CD4-positive, alpha-beta T cell treated with Interleukin-21 for 1 hour (primary cell): ENCODE measurements at places on chromosomes 7 and 10.

- no peak for DNase-seq
Measured at GRCh38 chr7:2181077-2181854, 51.5 kb downstream of the MAD1L1 start.

DNA sequence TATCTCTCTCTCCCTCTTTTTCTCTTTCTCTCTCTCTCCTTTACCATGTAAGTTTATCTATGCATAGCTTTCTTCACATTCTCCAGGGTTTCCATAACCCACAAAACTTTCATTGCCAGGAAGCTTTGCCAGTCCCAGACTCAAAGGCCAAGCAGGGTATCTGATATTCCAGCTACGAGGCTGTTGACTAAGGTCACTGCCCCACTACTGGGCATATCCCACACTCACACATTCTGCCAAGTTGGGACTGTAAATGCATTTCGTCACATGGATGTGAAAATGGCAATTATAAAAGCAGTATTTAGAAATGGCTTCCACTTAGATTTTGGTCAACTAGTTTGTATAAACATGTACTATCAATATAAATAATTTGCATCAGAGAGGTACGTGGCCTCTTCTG, 43.3 kb upstream of the SEPTIN7 start:
- DNase-seq, result no peak

DNA sequence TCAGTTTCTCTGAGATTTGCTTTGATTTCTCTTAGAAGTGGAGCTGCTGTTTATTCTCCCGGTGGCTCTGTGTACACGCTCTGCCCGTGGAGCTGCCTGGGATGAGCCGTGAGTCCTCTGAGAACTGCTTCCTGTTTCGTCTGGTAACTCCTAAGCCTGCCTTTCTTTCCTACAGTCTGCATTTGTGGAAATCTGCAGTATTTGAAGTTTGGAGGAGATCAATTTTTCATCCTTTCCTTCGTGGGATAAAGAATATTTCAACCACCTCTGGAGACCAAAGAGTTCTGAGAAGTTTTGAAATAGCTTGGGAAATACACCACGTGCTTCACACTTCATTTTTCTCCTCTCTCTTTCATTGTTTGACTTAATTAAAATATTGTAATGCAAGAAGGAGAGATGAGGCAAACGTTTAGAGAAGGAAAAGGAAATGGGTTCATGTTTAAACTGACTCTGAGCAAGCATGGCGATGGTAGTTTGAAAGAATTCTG, 311.9 kb downstream of the LRMDA start:
- DNase-seq, result no peak

DNA sequence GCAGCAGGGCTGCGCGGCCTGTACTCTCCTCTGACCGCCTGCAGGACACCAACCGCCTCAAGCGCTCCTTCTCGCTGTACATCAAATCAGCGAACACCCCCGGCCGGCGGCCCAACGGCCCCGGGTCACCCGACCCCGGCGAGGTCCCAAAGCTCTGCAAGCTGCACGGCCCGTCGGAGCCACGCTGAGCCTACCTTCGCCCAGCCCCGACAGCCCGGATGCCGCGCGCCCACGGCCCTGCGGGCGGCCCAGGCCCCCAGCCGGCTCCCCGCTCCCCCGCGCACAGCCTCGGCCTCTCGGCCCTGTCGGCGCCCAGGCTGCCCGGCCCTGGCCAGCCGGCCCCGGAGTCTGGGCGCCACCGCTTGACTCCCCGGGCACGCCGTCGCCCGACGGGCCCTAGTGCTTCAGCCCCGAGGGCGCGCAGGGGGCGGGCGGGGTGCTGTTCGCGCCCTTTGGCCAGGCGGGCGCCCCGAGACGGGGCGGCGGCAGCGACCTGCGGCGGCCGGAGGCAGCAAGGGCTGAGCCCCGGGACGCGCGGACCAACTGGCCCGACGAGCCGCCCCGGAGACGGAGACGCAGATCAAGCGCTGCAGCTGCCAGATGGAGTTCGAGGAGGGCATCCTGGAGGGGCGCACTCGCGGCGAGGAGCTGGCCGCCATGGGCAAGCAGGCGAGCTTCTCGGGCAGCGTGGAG, 11.1 kb upstream of the SEC24C start:
- DNase-seq, result no peak

GRCh38 chr7:31794851-31795344, 107.9 kb downstream of the PPP1R17 start:
- DNase-seq, result no peak

DNA sequence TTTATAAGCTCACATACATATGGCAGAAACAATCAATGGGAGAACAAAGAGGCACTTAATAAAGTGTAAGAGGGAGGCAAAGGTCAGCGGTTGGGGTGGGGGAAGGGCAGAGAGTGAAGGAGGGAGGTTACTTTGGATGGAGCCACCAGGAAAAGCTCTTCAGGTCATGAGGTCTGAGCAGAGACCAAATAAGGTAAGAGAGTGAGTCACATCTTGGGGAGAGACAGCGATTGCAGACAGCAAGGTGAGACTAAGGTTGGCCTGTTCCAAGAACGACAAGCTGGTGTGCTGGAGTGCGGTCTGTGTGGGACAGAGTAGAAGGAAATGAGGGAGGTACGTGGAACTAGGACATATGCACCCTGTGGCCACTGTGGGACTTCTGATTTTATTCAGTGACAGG, 74.3 kb upstream of the TOMM7 start:
- DNase-seq, result no peak

- DNase-seq, result no peak
Measured at GRCh38 chr10:27637601-27638000, 108.0 kb downstream of the MKX start.

- DNase-seq, result peak; percentile 77
Measured at GRCh38 chr10:124657806-124658205, 86.4 kb downstream of the FAM53B start.

GRCh38 chr7:90165724-90166123, 11.5 kb downstream of the STEAP1 start:
- no peak for DNase-seq

- DNase-seq, result peak; percentile 84
Measured at GRCh38 chr7:105014693-105015389, 836 bp downstream of the KMT2E start.
